Uterus (tissue), 4 donors: ENCODE measurements at places on chromosomes 11 and 22.
A peak's percentile ranks its signal among the peaks of the same experiment; 100 is the strongest.

- DNase-seq = no peak
Measured at GRCh38 chr11:129141748-129142523, 50.2 kb downstream of the ARHGAP32 start.

GRCh38 chr11:19474954-19475721 is 234.4 kb upstream of the E2F8 start:
- DNase-seq = no peak

DNA sequence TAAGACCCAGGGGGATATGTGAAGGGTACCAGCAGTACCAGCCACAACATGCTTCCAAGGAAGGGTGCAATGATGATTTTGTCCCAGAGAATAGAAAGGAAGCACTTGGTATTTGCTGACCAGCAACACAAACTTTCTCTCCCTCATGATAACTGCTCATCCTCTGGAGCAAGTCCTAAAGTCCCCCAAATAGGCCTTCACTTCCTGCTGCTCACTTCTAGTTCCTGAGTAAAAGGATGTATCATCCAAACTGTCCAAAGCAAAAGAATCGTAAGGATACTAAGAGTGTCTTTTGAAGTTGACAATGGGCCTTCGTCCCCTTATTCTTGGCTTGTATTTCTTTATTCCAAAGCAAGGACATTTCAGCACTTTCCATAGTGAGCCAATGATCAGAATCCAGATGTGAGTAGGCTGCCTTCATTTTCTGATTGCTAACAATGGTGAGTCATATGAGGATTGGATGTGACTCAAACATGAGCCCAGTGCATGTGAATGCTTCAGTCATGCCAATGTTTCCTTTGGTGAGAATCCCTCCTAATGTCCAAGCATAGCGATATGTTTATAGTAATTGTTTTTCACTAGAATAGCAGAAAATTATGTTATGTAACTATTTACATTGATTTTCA is 243.4 kb upstream of the POU2AF2 start:
- DNase-seq = no peak

DNA sequence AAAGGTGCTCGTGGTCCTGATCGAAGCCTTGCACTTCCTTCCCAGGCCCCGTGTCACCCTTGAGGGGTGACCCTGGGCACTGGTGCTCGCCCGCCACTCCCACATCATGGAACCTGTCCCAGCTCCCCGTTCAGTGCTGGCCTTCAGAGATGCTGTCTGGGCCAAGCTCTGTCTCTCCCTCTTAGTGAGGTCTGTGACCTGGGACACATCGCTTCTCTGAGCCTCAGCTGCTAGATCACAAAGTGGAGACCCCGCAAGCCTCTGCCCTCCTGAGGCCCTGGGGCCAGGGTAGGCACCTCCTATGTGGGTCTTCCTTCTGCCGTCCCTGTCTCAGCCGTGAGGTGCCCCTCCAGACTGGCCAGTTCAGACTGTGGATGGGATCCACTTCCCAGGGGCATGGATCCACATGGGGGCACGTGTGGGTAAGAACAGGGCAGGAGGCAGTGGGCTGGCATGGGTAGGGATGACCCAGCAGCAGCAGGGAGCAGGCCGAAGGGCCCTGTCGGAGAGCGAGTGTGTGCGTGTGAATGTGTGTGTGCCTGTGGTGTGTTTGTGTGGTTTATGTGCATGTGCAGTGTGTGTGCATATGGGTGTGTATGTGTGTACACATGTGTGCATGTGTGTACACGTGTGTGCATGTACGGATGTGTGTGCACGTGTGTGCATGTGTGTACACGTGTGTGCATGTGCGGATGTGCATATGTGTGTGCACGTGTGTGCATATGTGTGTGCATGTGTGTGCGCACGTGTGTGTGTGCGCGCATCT is 1073.7 kb downstream of the BRD1 start:
- DNase-seq = no peak

GRCh38 chr11:121389651-121390050 is 62.5 kb upstream of the SORL1 start:
- DNase-seq = no peak

DNA sequence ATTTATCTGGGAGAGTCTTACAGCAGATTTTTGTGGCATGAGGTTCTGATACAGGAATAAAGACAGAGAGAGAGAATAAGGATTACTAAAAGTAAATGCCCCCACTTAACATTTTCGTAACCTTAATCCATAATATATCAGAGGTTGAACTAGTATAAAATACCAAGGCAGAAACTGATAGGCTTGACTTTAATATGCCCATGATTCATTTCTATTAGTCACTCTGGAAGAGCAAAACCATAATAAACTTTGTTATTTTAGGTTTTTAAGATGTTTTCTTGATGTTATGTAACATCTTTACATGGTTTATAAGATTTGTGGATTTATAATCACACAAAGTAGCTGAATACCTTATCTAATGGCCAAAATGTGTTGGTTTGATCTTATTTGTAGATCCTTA is 19.1 kb downstream of the GUCY1A2 start:
- no peak for DNase-seq

DNA sequence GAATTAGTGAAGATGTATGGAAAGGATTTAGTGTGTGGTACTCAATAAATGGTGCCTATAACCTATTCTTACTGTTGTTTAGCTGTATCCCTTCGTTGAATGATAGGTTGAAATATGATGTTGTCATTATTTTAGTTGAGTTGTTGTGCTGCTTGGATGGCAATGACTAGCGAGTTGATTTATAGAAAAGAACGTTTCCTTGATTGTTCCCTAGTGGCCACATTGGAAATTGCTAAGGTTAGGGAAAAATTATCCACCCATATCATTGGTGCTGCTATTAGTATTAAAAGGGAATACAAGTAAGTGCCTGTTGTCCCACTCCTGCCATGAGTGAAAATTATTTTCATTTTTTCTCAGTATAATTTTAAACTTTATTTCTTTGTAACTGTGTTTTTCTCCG is 14.5 kb downstream of the EMSY start:
- DNase-seq = no peak

DNA sequence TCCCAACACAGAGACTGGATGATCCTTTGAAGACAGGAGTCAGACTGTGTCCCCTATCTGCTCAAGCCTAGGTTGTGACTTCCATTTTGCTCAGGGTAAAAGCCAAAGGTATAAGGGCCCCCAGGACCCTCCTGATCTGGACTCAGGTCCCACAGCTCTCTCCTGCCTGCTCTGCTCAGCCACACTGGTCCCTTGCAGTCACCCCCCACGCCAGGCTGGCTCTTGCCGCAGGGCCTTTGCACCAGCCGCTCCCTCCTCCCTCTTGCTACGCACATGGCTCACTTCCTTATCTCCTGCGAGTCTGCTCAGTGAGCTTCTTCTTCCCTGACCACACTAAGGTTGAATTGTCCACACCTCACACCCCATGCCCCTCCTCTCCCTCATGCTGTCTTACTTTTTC is 28.4 kb upstream of the CACNG2 start:
- no peak for DNase-seq

- DNase-seq = no peak
Measured at GRCh38 chr11:121478895-121479697, 26.3 kb upstream of the SORL1-AS1 start.

- DNase-seq = peak; percentile 78
Measured at GRCh38 chr22:21567456-21568346, at the start of gene UBE2L3. TSS of gene UBE2L3 (plus strand) at chr22:21567714. CDS start at chr22:21567745, 31 bp downstream.

GRCh38 chr11:9815486-9816136 is 151.7 kb downstream of the SWAP70 start:
- no peak for DNase-seq

DNA sequence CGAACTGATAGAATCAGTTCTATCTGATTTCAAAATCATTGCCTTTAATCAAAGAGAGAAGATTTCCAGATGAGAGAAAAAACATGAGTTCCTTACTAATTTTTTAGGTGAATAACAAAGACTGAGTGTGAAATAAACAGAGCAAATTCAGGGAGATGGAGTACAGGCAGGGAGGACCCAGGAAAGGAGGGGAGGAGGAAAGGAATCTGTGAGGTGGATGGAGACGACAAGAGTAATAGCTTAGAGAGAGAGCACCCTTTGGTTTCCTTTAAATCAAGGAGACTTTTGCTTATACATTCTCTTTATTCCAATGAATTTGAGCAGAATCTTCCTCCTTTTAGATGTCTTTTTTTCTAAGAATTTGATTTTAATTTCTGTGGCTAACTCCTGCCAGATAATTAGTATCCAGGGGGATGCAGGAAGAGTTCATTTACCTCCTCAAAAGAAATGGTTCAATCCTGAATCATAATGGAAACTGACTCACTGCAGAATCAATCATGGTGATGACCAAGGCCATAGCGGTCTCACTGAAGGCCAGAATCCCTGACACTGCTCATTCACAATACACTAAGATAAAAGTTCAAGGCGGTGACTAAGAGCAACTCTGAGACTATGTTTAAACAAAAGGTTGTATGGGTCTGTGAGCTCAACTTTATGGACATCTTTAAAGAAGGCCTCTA is 234.0 kb upstream of the ZC3H12C start:
- DNase-seq = no peak

DNA sequence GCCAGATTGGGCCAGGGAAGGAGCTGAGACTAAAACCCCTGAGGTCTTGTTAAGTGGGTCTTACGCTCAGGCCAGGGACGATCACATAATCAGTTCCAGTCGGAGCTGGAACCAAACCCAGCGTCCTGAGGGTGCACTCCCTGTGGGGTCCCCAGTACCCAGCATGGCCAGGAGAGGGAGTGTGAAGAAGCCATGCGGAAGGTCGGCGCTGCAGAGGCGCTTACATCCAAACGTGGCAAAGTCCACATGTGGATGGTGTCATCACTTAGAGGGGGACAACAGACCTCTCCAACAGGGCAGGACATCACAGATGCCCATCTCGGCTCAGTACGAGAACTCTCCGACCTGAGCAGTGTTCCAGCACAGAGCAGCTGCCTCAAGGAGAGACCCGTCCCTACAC is 8.3 kb downstream of the ATP5MGL start:
- no peak for DNase-seq

DNA sequence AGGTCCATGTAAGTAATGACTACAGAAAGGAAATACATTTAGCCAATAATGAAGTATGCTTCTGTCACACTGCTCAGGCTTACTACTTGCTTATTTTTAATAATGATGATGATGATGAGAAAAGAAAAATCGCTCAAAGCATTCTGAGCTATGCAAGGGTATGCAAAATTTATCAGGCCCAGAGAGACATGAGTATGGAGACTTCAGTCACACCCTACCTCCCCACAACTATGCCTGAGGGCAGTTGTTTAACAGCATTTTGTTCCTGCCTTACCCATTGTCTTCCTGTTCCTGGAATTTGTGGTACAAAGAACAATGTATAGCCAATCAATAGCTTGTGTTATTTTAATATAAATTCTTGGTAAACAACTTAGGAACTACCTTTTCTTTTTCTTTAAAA is 232.6 kb upstream of the ZBED5 start:
- DNase-seq = no peak

DNA sequence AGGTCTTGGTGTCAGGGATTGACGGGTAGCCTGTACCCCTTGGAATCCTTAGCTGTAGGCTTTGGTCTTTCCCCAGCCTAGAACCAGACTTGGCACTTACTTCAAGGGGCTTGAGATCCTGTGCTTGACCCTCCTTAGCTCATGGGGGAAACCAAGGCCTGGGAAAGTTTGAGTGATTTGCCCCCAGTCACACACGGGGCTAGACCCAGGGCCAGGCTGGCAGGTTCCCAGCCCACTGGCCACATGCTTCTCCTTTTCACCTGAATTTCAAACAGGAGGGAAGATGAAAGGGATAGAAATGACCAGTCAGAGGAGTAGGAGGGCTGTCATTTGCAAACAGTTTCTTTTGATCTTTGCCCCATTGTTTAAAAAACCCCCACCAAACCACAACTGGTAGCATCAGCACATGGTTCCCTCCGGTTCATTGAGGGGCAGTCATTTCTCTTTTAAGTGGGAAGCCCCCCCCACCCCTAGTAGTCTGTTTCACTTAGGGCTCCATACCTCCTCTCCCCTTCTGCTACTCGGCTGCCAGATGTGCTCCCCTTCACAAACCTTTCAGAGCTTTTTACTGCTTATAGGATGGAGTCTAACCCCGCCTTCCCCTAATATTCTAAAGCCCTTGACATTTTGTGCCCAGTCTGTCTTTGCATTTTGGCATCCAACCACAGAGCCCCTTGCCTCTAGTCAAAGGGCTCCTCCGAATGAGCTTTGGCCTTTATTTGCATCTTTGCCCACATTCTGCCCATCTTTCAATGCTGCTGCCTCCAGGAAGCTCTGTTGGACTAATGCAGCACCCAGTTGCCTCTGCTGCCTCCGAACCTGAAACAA is 37.6 kb downstream of the ZNRF3 start:
- DNase-seq = no peak

- DNase-seq = no peak
Measured at GRCh38 chr11:66659763-66660162, 17.9 kb downstream of the RBM4B start.

- no peak for DNase-seq
Measured at GRCh38 chr22:17774206-17774925, at the start of gene BID. TSS of gene BID (minus strand) at chr22:17774469. CDS start at chr22:17750116, 24,353 bp downstream.

GRCh38 chr11:44949160-44950030 is 1.3 kb downstream of the TP53I11 start:
- DNase-seq = peak; percentile 42

DNA sequence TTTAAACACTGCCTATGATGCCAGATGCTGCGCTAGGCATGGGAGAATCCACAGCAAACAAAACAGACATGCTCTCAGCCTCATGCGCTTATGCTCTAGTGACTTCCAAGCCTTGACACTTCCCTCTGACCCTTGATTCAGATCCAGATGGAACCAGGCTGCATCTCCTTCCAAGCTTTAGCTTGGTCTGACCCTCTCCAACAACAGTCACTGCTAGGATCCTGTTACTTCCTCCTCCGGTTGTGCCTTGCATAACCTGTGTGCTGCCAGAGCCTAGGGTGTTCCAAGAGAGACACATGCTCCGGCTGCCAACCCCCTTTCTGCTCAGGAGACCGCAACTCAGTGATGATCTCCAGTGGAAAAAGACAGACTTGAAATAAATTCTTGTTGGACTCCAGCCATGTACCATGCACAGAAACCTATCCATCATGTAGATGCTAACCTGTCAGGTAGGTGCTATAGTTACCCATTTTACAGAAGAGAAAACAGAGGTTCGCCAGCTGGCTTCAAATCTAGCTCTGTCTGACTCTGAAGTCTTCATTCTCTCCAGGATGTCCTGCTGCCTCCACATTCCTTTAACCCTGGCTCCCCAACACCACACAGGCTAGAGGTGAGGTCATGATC is 136.3 kb upstream of the TEAD1 start:
- peak; percentile 40 for DNase-seq

DNA sequence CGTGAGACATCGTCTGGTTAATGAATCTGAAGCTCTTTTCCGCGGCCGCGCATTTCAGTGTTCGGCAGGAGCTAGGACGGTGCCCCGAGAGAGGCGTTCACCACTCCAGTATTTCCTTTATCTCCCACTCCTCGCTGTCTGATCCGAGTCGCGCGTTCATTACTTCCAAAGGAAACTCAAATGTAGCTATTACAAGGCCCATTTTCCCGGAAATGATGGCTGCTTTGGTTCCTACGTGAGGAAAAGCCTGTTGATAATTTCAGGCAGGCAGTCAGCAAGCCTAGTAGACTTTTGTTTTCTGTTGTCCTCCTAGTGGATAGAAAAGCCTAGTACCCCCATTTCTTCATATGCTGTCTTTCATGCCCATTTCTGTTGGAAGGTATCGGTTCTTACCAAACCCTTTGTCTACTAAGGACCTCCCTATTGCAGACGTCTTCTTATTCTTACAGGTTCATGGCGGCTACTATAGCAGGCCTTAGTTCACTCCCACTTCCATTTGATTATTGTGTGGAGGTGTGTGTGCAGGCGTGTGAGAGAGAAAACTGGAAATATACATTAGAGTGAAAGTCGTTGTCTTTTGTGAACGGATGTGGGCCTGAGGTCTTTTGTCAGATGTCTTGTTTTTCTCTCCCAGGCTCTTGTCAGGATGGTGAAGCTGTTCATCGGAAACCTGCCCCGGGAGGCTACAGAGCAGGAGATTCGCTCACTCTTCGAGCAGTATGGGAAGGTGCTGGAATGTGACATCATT is 737 bp downstream of the RBM4 start:
- DNase-seq = no peak

- peak; percentile 48 for DNase-seq
Measured at GRCh38 chr11:117833401-117833891, 8.9 kb upstream of the FXYD2 start.
